ENCODE measurements at places on chromosomes 7 and 10.

- DNase-seq: no peak
Observed at GRCh38 chr10:81303656-81304055, 571.3 kb upstream of the NRG3 start.

DNA sequence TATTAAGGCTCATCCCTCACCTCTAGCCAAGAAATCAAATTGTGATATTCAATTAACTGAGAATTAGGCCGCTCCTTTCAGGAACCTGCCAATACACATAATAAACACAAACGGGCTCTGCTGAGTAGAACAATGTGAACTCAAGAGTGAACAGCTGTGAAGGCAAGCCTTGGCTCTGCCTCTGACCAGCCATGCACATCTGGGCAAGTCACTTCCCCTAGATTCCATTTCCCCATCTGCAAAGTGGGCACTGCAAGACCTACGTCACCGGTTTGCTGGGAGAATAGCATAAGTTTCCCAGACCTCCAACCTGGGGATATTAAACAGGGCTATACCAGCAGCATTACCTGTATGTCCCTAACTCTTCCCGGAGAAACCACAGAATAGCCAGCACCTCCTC, 355.2 kb downstream of the TNS3 start:
- no peak for DNase-seq

DNA sequence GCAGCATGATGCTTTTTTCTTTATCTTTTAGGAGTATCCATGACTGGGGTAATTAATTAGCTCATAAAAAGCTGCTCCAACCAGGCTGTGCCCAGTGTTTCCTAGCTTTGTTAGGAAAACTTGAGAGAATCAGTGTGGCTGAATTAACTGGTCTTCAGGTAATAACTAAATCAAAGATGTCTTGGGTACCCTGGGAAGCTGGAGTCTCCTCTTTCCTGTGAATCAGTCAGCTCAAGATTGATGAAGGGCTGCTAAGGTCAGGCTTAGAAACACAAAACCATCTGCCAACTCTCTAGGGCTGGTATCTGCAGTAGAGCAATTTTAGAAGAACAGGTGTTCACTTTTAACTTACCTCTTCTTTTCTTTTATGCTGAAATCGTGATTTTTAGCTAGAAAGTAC, 21.4 kb upstream of the ATOH7 start:
- no peak for DNase-seq

DNA sequence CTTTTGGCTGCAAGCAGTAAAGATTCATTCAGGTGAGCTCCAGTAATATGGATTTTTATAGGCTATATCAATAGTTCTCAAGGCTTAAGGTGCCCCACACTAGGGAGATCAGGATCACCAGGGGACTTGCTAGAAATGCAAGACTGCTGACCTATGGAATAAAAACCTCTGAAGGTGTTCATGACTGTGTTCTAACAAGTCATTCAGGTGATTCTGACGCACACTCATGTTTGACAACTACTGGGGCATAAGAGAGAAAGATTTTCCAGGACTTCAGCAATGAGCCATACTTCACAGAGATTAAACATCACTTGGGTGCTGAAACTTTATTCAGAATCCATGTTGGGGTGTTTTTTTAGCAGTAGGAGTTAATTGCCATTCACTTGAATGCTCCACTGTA, 4.8 kb upstream of the TAS2R38 start:
- DNase-seq: no peak

DNA sequence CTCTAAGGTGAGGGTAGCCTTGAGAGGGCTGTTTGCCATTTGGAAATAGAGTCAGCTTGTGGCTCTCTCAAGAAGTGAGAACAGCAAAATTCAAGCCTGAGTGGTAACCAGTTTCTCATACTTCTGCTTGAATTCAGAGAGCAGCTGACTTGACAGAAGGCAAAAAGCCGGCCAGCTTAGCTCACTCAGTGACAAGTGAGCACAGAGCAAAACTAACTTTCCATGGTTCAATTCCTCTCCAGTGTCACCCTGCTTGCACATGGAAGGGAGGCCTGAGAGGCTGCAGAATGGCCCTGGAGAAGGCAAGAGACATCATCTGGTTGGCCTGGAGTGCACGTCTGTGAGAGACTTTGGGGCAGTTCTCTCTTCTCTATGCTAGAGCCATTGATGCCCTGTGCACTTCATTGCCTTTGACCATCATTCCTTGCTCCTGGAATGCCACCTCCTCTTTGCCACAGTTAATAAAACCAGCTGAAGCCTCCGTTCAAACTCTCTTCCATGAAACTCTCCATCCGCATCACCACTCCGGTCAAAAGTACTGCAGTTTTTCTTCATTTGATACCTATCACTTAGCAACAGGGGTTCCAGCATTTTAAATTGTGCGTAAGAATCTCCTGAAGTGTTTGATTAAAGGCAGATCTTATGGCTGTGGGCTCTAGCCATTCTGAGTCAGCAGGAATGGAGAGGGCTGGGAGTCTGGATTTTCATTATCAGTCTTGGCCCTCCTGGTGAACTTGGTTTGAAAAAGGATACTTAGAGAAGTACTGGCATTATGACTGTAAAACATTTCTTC, 69.8 kb upstream of the PIK3CG start:
- no peak for DNase-seq

GRCh38 chr10:77987671-77988255, 41.6 kb downstream of the POLR3A start:
- no peak for DNase-seq

- no peak for DNase-seq
Observed at GRCh38 chr10:80278480-80278879, 11.0 kb downstream of the MAT1A start.

- no peak for DNase-seq
Observed at GRCh38 chr7:85090143-85090542, 96.7 kb downstream of the SEMA3D start.

- no peak for DNase-seq
Observed at GRCh38 chr7:29065181-29065857, 81.0 kb downstream of the CPVL start.

GRCh38 chr7:12119620-12120303, 91.3 kb upstream of the TMEM106B start:
- no peak for DNase-seq

DNA sequence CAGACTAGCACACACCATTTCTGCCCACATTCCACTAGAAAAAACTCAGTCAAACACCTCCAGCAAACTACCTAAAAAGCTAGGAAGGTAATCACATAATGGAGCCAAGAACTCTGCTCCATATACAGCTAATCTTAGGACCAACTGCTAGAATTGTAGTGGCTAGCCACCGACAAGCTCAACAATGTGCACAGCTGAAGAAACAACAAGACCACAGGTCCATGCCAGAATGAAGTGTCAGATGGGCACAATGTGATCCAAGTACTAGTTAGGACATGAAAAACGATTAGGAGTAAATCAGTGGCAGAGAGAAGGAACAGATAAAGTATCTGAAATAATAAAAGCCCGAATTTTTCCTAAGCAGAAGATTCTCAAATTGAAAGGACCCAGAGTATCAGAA, 38.6 kb downstream of the TMEM106B start:
- DNase-seq: no peak

- no peak for DNase-seq
Observed at GRCh38 chr10:108639010-108639409, 1284.3 kb downstream of the XPNPEP1 start.

GRCh38 chr7:32150589-32150988, 80.4 kb upstream of the PDE1C start:
- DNase-seq: no peak

- DNase-seq: peak; percentile 68
Observed at GRCh38 chr10:63628526-63629362, 107.5 kb downstream of the REEP3 start.

Data from foreskin fibroblast (primary cell).